ENCODE measurements at places on chromosomes 16 and 17. TPM values are rescaled to one million over a fixed set of nuclear protein-coding genes. Genes with fewer than 3 reads are reported as not detected.
A peak's percentile ranks its signal among the peaks of the same experiment; 100 is the strongest.

The IL34 gene
- total RNA-seq: 4.7 TPM

The ZNF652 gene
- total RNA-seq: 86.6 TPM

The TMC7 gene
- total RNA-seq: 0.83 TPM

- H3K36me3 ChIP-seq: peaks cover 21% of the 10 kb centered on the region
- no peak overlapping the region for H3K4me3 ChIP-seq
- H3K27ac ChIP-seq: peak overlapping the region; percentile 100
- H3K4me1 ChIP-seq: peaks cover 72% of the 10 kb centered on the region
Measured at GRCh38 chr17:8159459-8160223, 3.1 kb downstream of the VAMP2 start.

DNA sequence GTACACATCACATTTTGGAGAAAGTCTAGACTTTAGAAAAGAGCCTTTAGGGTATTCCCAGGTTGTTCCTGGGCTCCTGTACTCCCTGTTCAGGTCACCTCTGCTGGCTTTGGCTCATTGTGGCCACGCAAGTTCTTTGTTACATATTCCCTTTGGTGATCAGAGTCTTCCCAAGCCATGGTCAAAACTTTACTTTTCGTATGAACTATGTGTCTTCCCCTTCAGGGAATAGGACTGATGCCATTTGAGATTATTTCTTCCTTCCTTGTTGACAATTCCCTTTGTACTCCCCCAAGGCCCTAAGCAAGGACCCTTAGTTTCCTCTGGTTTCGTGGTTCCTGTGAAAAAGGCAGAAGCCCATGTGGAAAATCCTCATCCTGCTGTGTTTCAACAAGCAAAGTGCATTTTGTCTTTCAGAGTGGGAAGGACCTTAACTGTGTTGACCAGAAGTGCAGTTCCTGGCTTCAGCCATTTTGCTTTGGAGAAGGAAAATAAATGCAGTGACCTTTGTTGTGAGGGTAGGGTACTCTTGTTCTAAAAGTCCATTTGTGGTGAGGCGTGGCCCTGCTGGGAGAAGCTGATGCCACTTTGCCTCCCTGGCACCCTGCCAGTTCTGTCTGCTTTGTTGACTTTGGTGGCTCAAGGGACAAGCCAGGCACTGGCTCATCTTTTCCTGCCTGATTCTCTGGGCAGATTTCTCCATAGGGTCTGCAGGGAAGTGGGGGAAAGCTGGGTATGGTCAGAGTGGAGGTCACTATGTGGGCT lies 55.1 kb downstream of the ZNRF1 start:
- peaks cover 25% of the 10 kb centered on the region for H3K4me1 ChIP-seq
- no peaks in the 10 kb centered on the region for H3K36me3 ChIP-seq
- DNase-seq: no peak
- H3K27ac ChIP-seq: no peak overlapping the region
- H3K27me3 ChIP-seq: no peaks in the 10 kb centered on the region

DNA sequence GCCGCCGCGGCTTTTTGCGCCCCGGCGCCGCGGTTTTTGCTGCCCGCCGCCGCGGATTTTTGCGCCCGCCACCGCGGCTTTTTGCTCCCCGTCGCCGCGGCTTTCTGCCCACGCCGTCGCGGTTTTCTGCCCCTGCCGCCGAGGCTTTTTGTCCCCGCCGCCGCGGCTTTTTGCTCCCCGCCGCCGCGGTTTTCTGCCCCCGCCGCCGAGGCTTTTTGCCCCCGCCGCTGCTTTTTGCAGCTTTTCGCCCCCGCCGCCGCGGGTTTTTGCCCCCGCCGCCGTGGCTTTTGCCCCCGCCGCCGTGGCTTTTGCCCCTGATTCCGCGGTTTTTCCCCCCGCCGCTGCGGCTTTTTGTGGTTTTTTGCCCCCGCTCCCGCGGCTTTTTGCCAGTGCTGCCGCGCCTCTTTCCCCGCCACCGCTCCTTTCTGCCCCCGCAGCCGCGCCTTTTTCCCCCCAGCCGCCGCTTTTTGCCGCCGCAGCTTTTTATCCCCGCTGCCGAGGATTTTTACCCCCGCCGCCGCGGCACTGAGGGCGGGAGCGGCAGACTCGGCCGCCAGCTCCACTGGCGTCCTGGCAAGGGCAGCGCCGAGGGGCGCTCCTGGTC lies 518.6 kb upstream of the WSB1 start:
- no peak for DNase-seq
- no peaks in the 10 kb centered on the region for H3K27me3 ChIP-seq
- H3K4me3 ChIP-seq: no peak overlapping the region
- no peak overlapping the region for H3K27ac ChIP-seq

- H3K4me3 ChIP-seq: peak overlapping the region; percentile 27
- no peak for DNase-seq
- peak overlapping the region; percentile 58 for H3K27ac ChIP-seq
- peaks cover 22% of the 10 kb centered on the region for H3K36me3 ChIP-seq
- H3K4me1 ChIP-seq: peaks cover 39% of the 10 kb centered on the region
Measured at GRCh38 chr16:87435372-87436224, 43.5 kb downstream of the MAP1LC3B start.

DNA sequence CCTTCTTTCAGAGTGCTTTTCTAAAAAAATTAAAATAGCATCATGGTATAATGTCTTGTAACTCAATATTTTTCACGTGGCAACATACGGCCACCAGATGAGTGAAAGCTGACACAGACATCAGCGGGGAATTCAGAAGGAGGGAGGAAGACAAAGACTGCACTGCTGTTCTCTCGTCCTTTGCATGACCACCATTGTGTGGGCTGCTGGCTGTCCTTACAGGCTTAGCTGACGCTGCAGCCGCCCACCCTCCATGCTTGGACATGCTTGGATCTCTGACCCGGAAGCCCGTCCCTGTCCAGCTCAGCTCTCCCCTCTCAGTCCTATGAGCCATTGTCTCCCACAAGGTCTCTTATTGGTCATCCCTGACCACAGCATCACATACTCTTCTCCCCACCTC lies 11.4 kb upstream of the MLYCD start:
- DNase-seq: no peak
- no peak overlapping the region for H3K27ac ChIP-seq
- no peak overlapping the region for H3K4me3 ChIP-seq
- no peaks in the 10 kb centered on the region for H3K36me3 ChIP-seq
- H3K27me3 ChIP-seq: no peaks in the 10 kb centered on the region

GRCh38 chr17:77225265-77225664 lies 84.5 kb downstream of the SEC14L1 start:
- no peaks in the 10 kb centered on the region for H3K4me1 ChIP-seq
- no peaks in the 10 kb centered on the region for H3K36me3 ChIP-seq
- DNase-seq: no peak
- H3K4me3 ChIP-seq: no peak overlapping the region
- H3K27me3 ChIP-seq: no peaks in the 10 kb centered on the region

DNA sequence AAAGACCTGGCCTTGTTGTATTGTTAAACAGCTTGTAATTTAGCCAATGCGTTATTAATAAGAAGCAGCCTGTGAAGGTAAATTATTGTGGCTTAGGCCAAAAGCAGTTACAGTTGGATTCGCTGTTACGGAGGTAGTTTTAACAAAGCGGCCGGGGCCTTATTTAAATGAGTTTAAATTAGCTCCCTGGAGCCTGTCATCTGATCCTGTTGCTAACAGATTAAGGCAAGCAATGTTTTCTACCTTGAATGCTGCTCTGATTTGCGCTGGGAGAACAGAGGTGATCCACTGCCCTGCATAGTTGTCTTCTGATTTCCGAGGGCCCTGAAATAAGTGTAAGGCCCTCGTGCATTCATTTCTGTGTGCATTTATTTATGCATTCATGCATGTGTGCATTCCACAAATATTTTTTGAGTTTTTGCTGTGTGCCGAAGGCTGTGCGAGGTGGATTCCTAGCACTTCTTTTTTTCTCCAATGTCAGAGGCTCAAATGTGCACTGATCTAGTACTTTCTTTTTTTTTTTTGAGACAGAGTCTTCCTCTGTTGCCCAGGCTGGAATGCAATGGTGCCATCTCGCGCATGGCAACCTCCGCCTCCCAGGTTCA lies 10.9 kb downstream of the SEC14L5 start:
- no peak overlapping the region for H3K27ac ChIP-seq
- H3K4me1 ChIP-seq: no peaks in the 10 kb centered on the region
- H3K36me3 ChIP-seq: no peaks in the 10 kb centered on the region

DNA sequence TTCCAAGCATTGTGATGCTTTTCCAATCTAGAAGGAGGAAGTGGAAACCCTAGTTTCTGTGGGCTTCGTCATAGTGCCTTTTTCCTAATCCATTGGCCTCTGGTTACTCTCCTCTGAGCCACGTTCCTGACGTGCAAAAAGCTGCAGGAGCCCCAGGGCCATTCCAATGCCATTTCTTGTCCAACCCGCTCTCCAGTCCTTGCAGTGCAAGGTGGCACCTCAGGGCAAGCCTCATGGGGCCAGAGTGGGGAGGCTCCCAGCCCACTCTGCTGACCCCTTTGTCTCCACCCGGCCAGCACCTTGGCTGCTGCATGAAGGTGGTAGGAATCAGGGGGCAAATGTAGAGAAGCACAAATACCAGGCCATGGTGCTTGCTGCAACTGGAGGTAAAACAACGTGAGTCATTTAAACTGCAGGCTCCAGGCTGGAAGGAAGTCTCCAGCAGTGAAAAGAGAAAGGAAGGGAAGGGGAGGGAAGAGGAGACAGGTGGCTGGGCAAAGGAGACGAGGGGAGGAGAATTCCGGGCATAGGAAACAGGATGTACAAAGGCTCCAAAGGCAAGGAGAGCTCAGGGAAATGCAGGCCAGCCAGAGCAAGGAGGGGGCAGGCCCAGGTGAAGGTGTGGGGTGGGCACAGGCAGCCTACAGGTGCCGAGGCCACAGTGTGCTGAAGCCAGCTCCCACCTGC lies 168.2 kb upstream of the TNRC6C start:
- H3K27ac ChIP-seq: no peak overlapping the region
- H3K4me3 ChIP-seq: no peak overlapping the region
- H3K4me1 ChIP-seq: peaks cover 4% of the 10 kb centered on the region
- no peaks in the 10 kb centered on the region for H3K27me3 ChIP-seq
- H3K36me3 ChIP-seq: no peaks in the 10 kb centered on the region
- DNase-seq: no peak
